Ammon's horn (tissue), 1 donor: ENCODE measurements at places on chromosomes 2 and 18.
A peak's percentile ranks its signal among the peaks of the same experiment; 100 is the strongest.

GRCh38 chr2:218229239-218229638 lies 12.2 kb downstream of the ARPC2 start:
- DNase-seq: peak; percentile 40

- peak; percentile 80 for DNase-seq
Observed at GRCh38 chr2:172427256-172427989, at the start of gene ITGA6. Gene ITGA6 (plus strand): TSS chr2:172427586.

DNA sequence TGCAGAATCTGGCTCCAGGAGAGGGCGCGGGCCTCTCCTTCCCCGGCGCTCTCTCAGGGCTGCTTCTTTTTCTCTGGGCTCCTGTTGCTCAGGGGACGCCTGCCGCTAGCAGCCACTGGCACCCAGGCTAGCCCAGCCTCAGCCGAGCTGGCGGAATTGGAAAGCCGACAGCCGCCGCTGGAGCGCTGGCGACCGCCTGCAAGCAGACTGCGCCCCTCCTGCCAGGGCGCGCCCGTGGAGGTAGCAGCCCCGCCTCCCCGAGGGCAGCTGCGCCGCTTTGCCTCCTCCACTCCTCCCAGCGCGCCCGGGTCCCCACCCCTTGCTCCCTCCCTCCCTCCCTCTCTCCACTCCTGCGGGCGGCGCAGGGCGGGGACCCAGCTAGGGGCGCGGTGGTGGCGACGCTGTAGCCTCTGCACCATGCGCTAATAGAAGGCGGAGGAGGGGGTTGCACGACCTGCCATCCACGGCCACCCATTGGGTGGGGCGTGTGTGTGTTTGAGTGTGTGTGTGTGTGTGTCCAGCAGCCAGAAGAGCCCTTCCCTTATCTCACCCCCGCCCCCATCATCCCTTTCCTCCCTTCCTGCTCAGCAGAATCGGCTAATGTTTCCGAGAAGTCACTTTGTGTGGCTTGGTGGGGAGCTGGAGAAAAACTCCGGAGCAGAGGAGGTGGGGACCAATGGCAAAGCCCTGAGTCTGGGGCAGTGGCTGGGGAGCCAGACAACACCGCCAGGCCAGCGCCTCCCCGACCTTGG lies at the start of gene SCN9A:
Gene SCN9A, minus strand, starts transcription at position 209 of the 752 bp plus-strand sequence. CDS start 64,188 bp downstream, outside the sequence.
- DNase-seq: peak; percentile 73

DNA sequence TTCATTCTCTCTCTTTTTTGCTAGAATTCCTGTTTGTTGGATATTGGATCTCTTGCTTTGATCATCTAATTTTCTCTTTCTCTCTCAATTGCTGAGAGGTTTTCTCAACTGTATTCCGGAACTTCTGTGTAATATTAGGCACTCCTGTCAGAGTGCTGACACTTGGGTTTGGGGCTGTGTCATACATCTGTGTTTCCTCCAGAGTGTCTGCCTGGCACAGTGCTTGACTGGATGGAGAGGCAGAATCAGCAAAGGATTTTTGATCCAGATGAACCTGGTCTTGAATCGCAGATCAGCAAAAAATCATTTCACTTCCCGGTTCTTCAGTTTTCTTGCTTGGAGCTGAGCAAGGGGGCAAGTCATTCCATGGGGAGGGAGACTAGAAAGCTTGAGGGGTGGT lies 87.7 kb upstream of the CXCR4 start:
- DNase-seq: no peak

DNA sequence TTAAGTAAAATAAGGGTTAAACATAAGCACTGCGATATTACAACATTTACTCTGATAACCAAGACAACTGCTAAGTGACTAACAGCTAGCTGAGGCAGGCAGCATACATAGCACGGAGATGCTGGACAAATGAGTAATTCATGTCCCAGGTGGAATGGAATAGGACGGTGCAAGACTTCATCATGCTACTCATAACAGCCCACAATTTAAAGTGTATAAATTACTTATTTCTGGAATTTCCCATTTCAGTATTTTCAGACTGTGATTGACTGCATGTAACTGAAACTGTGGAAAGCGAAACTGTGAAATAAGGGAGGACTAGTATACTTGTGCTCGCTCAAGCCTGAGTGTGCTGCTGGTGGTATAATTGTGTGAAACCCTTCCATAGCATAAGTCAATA lies 12.9 kb downstream of the IER3IP1 start:
- no peak for DNase-seq

GRCh38 chr18:6411382-6411781 lies 3.3 kb downstream of the L3MBTL4 start:
- no peak for DNase-seq

DNA sequence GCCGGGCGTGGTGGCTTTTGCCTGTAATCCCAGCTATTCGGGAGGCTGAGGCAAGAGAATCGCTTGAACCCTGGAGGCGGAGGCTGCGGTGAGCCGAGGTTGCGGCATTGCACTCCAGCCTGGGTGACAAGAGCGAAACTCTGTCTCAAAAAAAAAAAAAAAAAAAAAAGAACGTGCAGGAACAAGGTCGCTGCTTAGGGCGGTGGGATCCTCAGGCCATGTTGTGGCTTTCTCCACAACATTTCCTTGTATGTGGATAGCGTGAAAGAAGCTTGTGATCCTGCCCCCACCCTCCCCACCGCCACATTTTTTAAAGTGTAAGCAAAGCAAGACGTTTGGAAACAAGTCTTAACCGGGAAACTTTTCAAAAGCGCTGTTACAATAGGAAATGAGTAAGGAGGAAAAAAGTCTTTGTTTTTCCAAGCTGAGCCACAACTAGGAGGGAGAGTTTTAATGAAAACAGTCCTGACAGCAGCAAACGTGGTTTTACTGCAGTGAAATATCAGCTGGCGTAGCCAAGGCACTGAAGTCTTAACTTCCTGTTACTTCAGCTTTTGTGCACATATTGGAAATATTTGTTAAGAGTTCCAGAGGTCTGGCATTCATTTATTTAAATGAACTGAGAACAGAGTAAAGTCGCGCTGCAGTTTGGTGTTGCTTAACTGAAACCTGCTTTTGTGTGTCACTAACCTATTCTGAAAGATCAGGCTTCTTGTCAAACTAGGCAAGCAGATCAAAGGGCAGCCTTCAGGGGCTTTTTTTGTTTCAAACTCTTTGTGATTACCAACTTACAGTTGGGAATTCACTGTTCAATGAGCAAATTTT lies 3.8 kb downstream of the TGIF1 start:
- DNase-seq: peak; percentile 38

DNA sequence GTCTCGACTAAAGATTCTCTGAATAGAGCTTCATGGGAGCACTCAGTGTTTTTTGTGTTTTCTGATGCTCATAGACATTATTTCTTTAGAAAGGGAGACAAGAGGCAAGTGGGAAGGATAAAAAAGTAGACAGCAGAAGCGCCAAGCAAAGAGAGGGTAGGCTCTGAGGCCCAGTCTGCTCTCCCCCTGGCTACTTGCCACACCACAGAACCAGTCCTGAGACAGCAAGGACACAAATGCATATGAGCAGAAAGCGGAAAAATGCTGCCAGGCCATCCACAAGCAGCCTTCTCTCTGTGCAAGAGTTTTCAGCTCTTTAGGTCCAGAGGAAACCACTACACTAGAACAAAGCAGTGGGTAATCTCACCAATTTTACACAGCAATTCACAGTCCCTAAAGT lies 285.4 kb downstream of the ZNF521 start:
- DNase-seq: no peak

- DNase-seq: no peak
Observed at GRCh38 chr18:13440277-13441248, 222.0 kb downstream of the LDLRAD4 start.
